ENCODE measurements at places on chromosomes 3 and 15. TPM values are rescaled to one million over a fixed set of nuclear protein-coding genes. Genes with fewer than 3 reads are reported as not detected.
A peak's percentile ranks its signal among the peaks of the same experiment; 100 is the strongest.

DNA sequence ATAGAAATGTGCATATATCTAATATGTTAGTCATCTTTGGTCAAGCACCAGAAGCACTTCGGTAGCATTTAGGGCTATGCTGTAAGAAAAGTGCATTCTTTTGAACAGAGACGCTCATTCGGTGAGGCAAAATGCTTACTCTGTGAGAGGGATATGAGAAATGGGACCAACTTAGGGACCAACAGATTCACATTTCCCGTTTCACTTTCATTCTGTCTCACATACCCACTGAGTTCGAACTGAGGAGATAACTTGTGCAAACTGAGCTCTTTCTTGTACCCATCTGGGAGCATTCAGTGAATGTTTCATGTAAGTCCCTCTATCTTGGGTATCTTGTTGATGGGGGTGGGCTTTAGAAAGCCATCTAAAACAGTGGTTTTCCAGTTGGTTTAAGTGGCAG lies 135.3 kb downstream of the FEZF2 start:
- DNase-seq, result no peak
- no peak overlapping the region for H3K27ac ChIP-seq
- no peak overlapping the region for H3K4me3 ChIP-seq
- H3K36me3 ChIP-seq, result no peaks in the 10 kb centered on the region
- no peaks in the 10 kb centered on the region for H3K27me3 ChIP-seq

DNA sequence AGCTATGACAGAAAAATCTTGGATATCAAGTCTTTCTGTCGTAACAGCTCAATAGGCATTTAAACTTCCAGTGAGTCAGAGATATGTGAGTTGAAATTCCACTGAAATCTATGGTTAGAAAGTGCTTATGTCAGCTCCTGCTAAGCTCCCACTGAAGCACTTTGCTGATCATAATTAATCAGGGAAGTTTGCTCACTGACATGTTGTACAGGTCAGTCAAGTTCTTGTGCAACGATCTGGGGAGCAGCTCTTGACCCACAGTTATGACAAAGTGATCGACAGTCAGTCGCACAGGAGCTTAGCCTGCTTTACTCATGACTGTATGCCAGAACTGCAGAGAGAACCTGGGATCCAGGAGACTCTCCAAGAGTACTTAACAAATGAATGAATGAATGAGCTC lies 453.5 kb downstream of the SOX2 start:
- no peaks in the 10 kb centered on the region for H3K4me1 ChIP-seq
- DNase-seq, result no peak
- H3K36me3 ChIP-seq, result no peaks in the 10 kb centered on the region
- no peak overlapping the region for H3K4me3 ChIP-seq
- no peak overlapping the region for H3K27ac ChIP-seq

GRCh38 chr3:16480861-16481545 lies 32.5 kb downstream of the RFTN1 start:
- peaks cover 44% of the 10 kb centered on the region for H3K4me1 ChIP-seq
- no peak overlapping the region for H3K4me3 ChIP-seq
- peaks cover 6% of the 10 kb centered on the region for H3K36me3 ChIP-seq
- no peaks in the 10 kb centered on the region for H3K27me3 ChIP-seq
- peak overlapping the region; percentile 54 for H3K27ac ChIP-seq
- peak; percentile 70 for DNase-seq

DNA sequence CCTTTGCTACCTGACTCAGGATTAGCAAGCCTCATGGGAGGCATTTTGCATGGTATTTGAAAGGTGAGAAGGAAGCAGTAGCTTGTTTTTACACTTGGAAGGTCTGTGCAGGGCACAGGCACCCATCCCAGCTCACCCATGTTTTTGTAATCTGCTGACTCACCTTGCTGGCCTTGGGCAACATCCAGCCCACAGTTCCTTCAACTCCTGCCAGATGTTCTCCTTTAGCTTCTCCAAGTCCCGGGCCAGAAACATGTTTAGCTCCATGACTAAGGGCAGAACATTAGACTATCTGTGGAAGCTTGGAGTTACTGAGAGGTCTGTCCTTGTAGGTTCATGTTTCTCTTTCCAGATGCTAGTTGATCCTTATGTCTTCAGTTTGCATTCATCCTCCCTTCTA lies 12.4 kb upstream of the ZNF770 start:
- H3K27me3 ChIP-seq, result no peaks in the 10 kb centered on the region
- H3K27ac ChIP-seq, result no peak overlapping the region
- no peaks in the 10 kb centered on the region for H3K36me3 ChIP-seq
- peak; percentile 79 for DNase-seq
- H3K4me1 ChIP-seq, result peaks cover 2% of the 10 kb centered on the region

- H3K4me1 ChIP-seq, result no peaks in the 10 kb centered on the region
- no peak for DNase-seq
- H3K36me3 ChIP-seq, result peaks cover 68% of the 10 kb centered on the region
Observed at GRCh38 chr3:48974076-48974864, 15.8 kb upstream of the P4HTM start.

- H3K4me3 ChIP-seq, result no peak overlapping the region
- H3K36me3 ChIP-seq, result peaks cover 30% of the 10 kb centered on the region
- no peak overlapping the region for H3K27ac ChIP-seq
- DNase-seq, result no peak
- H3K4me1 ChIP-seq, result no peaks in the 10 kb centered on the region
Observed at GRCh38 chr3:50583897-50584296, 14.6 kb downstream of the HEMK1 start.

GRCh38 chr3:197030379-197031314 lies 1.0 kb upstream of the MELTF start:
- no peaks in the 10 kb centered on the region for H3K36me3 ChIP-seq
- H3K27ac ChIP-seq, result no peak overlapping the region
- H3K27me3 ChIP-seq, result peaks cover 12% of the 10 kb centered on the region
- no peak overlapping the region for H3K4me3 ChIP-seq
- H3K4me1 ChIP-seq, result peaks cover 8% of the 10 kb centered on the region

GRCh38 chr3:194255252-194256039 lies 95.7 kb downstream of the CPN2 start:
- H3K4me3 ChIP-seq, result no peak overlapping the region
- no peak overlapping the region for H3K27ac ChIP-seq
- no peak for DNase-seq
- no peaks in the 10 kb centered on the region for H3K36me3 ChIP-seq
- H3K4me1 ChIP-seq, result peaks cover 3% of the 10 kb centered on the region

DNA sequence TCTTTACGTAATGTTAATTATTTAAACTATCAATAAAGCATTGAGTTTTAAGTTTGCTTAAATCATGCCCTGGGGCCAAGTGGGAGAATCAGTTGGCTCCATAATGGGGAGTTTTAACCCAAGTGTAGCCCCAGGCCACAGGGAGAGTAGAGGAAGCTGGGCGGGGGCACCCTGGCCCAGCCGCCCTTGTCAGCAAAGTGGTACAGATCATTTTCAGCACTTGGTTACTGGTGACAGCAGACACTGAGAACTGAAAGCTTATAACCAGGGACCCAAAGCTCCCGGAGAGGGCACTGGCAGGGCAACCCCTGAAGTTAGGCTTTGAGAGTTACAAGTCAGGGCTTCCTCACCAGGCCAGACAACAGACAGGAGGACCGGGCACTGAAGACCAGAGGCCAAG lies 90.6 kb downstream of the SEMA5B start:
- H3K4me3 ChIP-seq, result no peak overlapping the region
- no peaks in the 10 kb centered on the region for H3K4me1 ChIP-seq
- no peak for DNase-seq
- H3K36me3 ChIP-seq, result no peaks in the 10 kb centered on the region

DNA sequence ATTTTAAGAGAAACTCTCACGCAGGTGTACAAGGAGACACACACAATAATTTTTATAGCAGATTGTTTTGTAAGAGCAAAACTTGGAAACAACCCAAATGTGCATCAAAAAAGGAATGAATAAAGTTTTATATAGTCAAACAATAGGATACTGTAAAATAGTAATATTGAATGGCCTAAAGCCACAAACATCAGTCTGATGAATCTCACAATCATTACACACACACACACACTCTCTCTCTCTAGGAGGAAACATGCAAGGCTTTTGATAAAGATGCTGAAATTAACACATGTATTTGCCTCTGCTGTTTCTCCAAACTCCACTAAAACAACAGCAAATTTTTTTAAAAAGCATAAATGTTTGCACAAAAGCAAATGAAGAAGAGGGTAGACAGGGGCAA lies 37.3 kb downstream of the ADIPOQ start:
- no peaks in the 10 kb centered on the region for H3K36me3 ChIP-seq
- DNase-seq, result no peak
- H3K4me3 ChIP-seq, result no peak overlapping the region
- no peaks in the 10 kb centered on the region for H3K27me3 ChIP-seq
- H3K4me1 ChIP-seq, result peaks cover 2% of the 10 kb centered on the region

The POMGNT2 gene
- 19.4 TPM for polyA plus RNA-seq

Measured in IMR-90 (cell line).